ENCODE measurements at places on chromosomes 16 and 17.

- no peak for DNase-seq
Observed at GRCh38 chr17:45288825-45289224, 26.9 kb upstream of the SPATA32 start.

DNA sequence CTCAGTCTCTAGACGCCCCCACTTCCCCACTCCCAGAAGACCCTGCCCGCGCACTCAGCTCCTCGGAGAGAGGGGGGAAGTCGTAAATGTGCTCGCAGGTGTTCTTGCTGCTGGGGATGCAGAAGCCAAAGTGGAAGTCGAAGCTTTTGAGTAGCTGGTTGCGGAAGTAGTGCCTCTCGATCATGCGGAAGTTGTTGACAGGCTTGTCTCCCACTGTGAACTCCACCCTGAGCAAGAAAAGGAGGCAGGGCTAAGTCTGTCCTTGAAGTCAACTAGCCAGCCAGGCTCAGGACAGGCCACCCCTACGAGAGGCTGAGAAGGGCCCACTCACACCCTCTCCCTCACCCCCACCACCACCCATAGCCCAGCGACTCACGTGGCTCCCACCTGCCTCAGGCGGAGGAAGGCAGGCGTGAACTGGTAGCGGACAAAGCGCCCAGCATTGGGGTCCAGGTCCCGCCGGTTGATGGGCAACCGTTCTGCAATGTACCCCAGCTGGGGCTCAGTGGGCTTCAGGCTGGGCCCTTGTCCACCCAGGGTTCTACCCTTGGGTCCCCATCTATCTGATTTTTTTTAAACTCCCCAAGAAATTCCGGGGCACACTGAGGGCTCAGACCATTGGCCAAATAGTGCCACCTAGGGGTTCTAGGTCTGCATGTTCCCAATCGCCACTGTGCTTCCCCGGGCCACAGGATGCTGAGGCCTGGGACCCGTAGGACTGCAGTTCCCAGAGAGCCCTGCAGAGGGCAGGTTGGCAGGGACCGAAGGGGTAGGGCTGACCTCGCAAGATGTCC is 4.6 kb downstream of the UNC119 start:
- DNase-seq: peak; percentile 51

- DNase-seq: peak; percentile 87
Observed at GRCh38 chr16:50266337-50267091, at the start of gene ADCY7. Gene ADCY7 (plus strand): TSS chr16:50266551. CDS start chr16:50288180, 21,629 bp downstream.

DNA sequence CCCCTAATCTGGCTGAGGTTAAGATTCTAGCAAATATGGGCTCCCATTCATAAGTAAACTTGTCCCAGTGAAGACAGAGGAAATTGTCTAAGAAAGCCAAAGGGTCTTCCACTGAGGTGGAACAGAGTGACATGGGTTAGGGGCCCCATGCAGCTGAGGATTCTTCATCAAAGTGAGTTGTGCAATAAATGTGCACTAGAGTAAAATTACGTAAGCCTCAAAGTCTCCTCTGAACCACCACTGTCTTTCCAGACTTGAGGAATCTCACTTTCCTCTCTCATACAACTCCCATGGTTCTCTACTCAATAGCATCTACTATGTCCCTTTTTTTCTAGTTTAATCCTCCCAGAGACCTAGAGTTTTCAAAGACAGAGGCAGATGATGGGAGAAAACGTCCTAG is 132.4 kb downstream of the CA10 start:
- no peak for DNase-seq

DNA sequence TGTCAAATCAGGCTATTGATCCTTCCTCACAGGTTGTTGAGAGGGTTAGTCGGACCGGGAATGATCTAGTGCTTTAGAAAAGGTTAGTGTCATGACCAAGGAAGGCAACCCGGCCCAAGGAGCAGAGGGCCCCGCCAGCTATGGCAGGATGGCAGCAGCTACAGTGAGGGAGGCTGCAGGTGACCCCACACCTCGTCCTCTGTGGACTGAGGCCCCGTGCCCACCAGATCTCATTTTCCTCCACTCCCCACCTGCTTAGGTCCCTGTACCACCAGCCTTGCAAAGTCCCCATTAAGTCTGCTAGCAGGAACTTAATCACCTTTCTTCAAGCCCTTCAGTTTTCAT is 107.5 kb downstream of the CCDC182 start:
- DNase-seq: no peak

- no peak for DNase-seq
Observed at GRCh38 chr17:2950846-2951245, 112.6 kb downstream of the OR1D5 start.
